ENCODE measurements at places on chromosomes 1 and 21.
A peak's percentile ranks its signal among the peaks of the same experiment; 100 is the strongest.

- DNase-seq = peak; percentile 13
Measured at GRCh38 chr1:157948312-157949073, 45.0 kb upstream of the KIRREL1 start.

- no peak for DNase-seq
Measured at GRCh38 chr1:208524925-208525324, 280.7 kb upstream of the PLXNA2 start.

DNA sequence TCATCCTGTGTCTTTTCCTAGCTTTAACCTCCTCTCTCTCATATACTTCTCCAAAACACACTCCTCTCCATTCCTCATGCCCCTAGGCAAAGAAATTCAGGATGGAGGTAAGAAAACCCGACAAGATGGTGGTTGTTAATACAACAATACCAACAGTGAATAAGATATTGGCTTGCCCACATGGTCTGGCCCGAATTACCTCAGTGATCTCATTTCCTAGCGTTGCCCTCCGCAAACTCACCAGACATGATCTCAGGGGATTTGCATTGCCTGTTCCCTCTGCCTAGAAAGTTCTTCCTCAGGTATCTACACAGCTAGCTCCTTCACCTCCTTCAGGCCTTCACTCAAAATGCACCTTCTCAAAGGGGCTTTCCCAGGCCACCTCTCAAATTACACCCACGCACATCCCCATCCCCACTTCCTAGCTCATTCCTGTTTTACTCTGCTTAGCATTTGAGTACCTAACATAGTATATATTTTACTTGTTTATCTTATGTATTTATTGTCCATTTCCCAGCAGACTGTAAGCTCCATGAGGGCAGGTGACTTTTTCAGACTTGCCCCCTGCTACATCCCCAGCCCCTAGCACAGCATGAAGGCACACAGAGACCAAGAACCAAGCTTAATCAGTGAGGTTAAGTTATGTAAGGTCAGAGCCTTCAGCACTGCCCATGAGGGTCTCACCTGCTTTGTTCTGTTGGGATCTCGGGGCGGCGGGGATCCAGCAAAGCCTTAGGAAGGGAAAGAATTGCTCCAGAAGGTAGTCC is 10.2 kb upstream of the UBR4 start:
- no peak for DNase-seq

DNA sequence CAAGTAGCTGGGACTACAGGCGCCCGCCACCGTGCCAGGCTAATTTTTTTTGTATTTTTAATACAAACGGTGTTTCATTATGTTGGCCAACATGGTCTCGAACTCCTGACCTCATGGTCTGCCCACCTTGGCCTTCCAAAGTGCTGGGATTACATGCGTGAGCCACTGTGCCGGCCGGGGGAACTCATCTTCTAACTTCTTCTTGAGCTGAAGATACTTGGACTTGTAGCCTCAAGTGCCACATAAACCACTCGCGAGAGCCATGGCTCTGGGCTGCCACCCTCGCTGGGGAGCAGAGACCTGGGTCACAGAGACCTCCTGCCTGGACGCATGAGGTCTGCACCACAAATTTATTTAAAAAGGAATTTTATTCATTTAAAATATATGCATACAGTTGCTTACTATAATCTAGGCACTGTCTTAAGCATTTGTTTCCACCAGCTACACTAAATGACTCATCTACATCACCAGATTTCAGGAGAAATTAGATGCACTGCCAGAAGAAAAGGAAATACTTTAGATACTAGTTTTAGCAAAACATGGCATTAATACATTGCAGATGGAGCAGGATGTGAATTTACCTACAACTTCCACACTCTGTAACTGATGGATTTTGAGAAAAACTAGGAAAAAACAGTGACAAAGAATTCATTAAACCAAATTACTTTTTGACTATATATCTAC is 29.9 kb upstream of the PUM1 start:
- peak; percentile 8 for DNase-seq

- DNase-seq = peak; percentile 43
Measured at GRCh38 chr1:235532360-235532759, 28.1 kb upstream of the B3GALNT2 start.

DNA sequence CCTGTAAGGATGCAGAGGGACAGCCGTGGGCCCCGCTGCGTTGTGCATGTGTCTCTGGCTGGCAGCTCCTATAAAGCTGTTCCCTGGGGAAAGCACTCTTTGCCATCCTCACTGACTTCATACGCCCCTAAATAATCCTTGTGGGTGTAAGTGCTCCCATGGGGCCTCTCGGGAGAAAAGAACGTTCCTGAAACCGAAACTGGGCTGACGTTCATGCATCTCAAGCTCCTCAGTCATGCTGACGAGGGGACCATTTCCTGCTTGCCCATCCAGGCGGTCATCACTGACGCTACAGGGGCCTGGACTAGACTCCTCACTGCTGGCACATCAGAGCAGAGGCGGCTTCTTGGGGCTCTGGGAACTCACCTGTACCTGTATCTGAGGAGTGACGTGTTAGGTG is 73.1 kb upstream of the USP24 start:
- no peak for DNase-seq

All from SW 1271 (cell line).